Hematopoietic multipotent progenitor cell treated with erythropoietin and hydrocortisone succinate and interleukin-3 and kit ligand, for 8 days (in vitro differentiated cells): ENCODE measurements at places on chromosomes 6 and 20.

GRCh38 chr6:49856282-49856681, 10.1 kb downstream of the CRISP1 start:
- DNase-seq, result no peak

DNA sequence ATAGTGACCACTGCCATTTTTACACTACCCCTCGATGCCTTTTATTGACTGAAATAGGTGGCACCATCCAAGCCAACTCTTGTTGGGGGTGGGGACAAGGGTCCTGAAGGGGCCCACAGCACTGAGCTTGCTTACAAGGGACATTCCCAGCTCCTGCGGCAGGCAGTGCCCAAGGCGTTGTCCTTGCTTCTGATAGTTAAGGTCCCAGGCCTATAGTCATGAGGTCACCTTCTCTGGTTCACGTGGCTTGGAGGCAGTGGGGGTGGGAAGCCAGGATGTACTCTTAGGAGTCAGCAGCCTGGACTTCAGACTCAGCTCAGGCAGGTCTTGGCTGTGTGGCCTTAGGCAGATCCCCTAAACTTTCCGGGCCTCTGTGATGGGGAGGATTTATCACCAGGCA, 48.6 kb downstream of the TOX2 start:
- no peak for DNase-seq

DNA sequence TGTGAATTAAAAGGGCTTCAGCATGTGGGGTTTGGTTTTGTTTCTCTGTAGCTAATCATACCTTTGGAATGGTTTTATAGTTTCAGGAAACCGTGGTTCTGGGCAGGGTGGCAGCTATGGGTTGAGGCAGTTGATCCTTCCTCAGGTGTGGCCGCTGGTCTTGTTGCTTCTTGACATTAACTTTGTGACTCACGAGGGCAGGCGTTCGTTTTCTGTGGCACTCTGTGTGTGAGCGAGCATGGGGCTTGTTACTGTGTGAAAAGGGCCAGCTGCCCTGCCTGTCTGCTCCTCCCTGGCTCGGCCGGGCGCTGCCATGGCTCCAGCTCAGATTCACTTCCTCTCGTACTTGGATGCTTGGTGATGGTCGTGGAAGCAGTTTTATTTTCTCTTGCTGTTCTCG, 16.2 kb downstream of the DNAJC5 start:
- no peak for DNase-seq

DNA sequence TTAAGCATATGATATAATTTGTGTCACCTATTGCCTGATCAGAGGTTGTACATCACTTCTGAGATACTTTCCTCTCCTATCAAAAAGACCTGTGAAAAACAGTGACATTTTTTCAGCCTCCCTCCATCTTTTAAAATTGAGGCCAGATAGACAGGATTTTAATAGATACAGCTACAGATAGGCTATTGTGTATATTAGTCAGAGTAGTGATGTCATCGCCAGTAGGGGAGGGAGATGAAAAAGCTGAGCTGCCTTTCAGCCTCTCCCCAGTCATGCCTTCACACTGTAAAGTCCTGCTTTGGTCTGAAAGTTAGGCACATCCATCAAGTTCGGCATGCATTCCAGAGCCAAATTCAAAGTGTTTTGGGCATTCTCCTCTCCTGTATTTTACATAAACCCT, 7.9 kb upstream of the PABPC1L start:
- DNase-seq, result no peak

GRCh38 chr6:109485266-109485935, 2.4 kb upstream of the ZBTB24 start:
- no peak for DNase-seq

- DNase-seq, result no peak
Measured at GRCh38 chr6:12147557-12148316, 135.6 kb downstream of the HIVEP1 start.

GRCh38 chr6:97187951-97188350, 95.1 kb downstream of the MMS22L start:
- DNase-seq, result no peak

DNA sequence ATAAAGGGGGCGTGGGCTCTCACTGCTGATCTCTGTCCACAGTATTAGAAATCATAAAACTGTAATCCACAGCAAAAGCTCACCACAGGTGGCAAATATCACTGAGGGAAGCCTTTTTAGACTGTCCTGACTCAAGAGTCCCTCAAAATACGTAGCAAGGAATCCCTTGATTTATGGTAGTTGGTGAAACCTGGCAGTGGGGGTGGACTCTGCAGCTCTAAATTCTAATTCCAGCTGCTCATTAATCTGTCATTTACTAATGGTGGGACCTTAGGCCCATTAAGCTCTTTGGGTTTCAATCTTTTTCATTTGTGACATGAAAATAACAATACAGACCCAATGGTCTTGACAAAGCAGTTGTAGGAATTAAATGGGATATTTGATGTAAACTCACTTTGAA, 32.3 kb downstream of the GMDS start:
- no peak for DNase-seq

DNA sequence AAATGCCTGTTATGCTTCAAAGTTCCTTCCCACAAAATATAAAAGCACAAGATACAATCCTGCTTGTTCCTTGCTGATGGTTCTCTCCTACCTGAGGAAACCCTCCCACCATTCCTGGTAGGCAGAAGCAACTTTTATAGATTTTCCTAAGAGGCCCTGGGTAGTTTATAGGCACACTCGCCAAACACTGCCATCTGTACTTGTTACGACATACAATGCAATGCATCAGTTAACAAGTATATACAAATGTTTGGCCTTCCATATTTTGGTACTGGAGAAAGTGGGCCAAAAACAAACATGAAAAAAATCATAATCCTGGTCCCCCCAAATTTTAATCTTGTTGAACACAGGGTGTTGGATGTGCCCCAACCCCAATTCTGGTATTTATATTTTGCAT, 16.6 kb downstream of the MCM9 start:
- DNase-seq, result no peak

DNA sequence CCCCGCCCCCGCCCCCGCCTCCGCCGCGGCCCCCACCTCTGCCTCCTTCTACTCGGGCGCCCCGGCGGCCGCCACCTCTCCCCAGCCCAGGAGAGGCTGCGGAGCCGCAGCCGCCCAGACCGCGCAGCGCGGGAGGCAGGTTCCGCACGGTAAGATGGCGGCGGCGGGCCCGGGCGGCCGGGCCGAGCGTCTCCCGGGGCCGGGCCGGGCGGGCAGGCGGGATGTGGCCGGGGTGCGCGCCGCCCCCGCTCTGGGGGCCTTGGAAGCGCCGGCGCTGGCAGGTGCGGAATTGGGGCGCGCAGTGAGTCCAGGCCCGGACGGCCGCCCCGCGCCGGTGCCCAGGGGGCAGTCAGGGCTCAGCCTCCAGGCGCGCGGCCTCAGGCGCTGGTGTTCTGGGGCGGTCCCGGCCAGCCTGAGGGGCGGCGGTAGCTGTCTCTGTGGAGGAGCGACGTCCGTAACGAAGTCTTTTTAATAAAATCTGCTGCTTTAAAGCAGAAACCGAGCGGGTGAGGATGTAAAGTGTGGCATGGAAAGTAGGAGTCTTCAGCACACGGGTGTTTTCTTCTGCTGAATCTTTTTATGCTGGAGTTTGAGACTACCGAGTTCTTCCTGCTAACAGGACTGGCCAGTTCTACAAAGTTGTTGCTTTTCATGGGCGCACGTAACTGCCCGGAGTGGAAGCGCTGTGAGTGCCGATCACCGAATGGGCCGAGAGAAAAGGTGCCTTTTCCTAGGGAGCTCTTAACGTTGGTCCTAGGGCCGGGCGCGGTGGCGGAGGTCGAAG, at the start of gene GID8:
TSS of gene GID8 (plus strand) at position 43 of the 784 bp plus-strand sequence. CDS start 3,356 bp downstream, outside the sequence.
- peak; percentile 50 for DNase-seq

- no peak for DNase-seq
Measured at GRCh38 chr6:167428664-167429333, 103.9 kb downstream of the TTLL2 start.

DNA sequence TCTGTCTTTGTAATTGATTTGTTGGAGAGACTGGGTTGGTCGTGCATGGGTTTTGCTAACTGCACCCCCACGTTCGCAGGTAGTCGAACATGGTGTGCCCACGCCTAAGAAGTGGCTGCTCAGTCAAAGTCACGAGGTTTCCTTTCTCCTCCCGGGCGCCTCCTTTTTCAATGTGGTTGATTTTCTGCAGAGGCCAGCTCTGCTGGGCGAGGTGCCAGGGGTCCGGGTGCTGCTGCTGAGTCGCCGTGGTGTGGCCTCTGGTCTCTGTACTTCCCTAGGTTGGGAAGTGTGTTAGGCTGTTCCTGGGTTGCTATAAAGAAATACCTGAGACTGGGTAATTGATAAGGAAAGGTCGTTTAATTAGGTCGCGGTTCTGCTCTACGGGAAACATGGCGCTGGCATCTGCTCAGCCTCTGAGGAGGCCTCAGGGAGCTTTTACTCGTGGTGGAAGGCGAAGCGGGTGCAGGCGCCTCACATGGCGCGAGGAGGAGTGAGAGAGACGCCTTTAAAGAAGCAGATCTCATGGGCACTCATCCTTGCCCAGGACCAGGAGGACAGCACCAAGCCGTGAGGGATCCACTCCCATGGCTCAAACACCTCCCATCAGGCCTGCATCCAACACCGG, 14.1 kb downstream of the OSBPL2 start:
- DNase-seq, result peak; percentile 59

DNA sequence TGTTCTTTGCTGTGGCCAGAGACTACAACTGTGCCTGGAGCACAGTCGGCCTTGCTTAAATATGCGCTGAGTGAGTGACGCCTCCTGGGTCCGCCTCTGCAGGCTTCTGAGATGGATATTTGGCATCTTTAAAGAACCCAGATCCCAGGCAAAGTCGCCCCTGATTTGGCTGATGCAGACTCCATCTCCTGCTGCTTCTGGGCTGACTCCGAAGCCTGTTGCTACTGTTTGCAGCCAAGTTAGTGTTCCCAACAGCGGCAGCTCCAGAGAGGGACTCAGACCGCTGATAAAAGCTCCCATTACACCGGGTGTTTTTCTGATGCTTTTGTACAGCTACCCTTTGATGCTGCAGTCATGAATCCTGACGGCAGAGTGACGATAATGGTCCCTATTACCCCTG, 83.0 kb upstream of the SULF2 start:
- DNase-seq, result no peak

GRCh38 chr6:116557893-116558292, 4.3 kb downstream of the CALHM4 start:
- no peak for DNase-seq

DNA sequence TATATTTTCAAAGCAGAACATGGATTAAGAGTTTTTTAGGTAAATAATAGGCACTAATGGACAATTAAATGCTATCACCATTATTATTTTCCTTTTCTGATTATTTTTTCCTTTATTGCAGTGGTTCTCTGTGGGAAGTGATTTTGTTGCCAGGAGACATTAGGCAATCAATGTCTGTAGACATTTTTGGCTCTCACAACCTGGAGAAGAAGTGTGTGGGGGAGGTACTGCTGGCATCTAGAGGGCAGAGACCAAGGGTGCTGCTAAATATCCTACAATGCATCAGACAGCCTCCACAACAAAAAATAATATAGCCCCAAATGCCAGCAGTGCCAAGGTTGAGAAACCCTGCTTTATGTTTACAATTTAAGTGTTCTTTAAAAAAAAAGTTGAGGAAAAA, 8.3 kb downstream of the IFNGR1 start:
- no peak for DNase-seq

DNA sequence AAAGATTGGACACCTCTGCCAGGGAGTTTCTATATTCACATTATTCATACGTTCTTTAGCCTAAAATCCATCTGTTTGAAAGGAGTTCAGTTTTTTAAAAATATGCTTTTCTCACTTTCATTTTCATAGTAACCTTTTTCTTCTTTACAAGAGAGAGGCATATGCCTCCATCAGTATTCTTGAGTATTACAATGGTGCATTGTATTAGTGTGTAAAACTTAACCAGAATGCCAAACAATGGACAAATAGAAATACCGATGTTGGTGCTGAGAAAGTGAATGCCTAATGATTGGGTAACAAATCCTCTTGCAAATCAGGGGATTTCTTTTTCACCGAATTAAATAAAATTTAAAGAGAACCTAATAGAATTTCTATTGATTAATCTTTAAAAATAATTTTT, 163.2 kb upstream of the LAMA2 start:
- DNase-seq, result no peak

DNA sequence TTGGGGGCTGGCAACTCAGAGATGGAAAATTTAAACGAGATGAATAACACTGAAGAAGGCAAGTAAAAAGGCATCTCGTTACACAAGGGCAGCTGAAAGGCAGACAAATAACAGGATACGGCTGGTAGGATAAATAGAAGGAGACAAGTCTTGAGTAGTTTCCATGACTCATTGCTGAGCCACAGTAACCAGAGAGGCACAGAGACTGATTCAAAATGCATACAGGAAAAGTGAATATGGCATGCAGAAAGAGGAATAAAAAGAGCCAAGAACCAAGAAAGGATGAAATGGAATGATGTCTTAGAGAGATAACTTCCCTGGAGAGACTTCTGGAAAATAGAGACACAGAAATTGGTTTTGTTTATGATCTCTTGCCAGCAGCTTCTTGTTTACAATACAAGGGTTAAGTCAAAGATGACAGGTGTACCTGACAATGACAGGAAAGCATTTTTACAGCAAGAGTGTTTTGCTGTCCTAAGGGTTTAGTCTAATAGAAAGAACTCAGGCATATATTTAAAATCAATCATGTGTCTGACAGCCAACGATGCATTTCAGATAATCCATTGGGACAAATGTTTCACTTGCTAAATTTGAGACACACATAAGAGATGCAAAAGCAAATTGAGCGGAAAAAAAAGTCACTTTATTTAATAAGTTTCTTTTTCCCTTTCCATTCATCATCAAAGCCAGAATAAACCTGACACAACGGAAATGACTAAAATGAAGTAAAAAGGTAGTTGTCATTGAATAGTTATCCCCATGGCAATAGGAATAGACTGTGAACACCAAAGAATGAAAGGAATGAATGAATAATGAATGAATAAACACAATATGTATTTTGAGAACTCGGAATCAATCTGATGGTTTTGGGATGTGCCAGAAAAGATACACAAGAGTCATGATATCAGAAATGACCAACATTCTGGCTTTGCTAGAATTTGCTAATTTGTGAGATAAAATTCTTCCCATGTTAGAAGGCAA, 68.0 kb upstream of the KCNQ5 start:
- DNase-seq, result no peak

GRCh38 chr20:48538856-48539255, 288.9 kb downstream of the PREX1 start:
- no peak for DNase-seq

DNA sequence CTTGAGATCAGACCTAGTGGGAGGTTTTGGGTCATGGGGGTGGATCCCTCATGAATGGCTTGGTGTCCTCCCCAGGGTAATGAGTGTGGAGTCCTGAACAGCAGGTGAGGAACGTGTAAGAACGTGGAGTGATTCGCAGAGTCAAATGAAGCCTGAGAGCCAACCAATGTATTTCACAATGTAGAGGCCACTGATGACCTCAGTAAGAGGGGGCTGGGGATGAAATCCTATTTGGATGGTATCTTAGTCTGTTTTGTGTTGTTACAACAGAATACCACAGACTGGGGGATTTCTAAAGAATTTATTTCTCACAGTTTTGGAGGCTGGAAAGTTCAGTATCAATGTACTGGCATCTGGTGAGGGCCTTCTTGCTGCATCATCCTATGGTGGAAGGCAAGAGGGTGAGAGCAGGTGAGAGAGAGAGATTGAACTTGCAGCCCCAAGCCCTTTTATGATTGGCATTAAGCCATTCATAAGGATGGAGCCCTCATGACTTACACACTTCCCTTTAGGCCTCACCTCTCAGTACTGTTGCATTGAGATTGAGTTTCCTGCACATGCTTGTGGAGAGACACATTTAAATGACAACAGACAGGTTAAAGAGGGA, 47.3 kb upstream of the HIVEP1 start:
- DNase-seq, result no peak
